ENCODE measurements at places on chromosomes 7 and 10.

DNA sequence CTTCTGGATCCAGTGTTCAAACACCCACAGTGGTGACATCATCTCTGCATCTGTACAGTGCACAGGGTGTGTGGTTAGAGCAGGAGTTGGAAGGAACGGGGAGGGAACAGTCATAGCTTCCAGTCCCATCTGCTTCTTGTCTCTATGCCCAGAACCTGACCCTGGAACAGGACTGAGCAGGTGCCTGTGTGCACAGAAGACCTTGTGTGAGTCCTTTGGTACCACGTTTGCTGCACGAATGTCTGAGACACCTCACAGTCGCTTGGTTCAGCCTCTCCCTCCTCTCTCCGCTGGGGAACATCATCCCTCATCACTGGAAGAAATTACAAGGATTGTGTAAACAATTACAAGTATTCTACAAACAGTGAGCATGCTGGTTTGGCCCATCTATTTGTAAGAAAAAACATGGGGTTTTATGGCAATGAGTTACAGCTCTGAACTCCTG lies 243.0 kb upstream of the KLF6 start:
- peak; percentile 11 for DNase-seq

GRCh38 chr7:74418076-74418475 lies 35.6 kb upstream of the GTF2IRD1 start:
- no peak for DNase-seq

DNA sequence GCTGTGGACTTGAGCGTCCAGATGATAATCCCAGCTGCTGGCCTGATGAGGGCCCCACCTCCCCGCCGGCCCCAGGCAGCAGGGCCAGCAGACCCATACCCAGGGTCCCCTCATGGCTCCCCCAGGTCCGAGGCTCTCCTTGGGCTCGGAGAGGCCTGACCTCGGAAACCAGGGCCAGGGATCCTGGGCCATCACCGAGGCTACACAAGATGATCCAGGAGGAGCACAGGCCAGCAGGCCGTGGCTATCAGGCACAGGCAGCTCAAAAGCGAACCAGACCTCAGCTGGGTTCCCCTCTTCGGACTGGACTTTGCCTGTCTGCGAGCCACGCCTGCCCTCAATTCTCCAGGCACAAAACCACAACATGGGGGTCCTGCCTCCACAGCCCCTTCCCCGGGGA lies 17.4 kb downstream of the PDGFA start:
- DNase-seq = no peak

- DNase-seq = no peak
Measured at GRCh38 chr10:34835908-34836508, 20.9 kb upstream of the PARD3 start.

GRCh38 chr10:43078175-43078985 lies 1.5 kb downstream of the RET start:
- DNase-seq = no peak

All from NCI-H774 (cell line).